ENCODE measurements at places on chromosomes 3 and 15.

- no peak for DNase-seq
Measured at GRCh38 chr3:122064326-122064725, 9.2 kb downstream of the CD86 start.

- DNase-seq = no peak
Measured at GRCh38 chr3:70010346-70010745, 10.8 kb downstream of the SAMMSON start.

- no peak for DNase-seq
Measured at GRCh38 chr15:59570315-59570714, 41.3 kb upstream of the GCNT3 start.

- no peak for DNase-seq
Measured at GRCh38 chr15:52680041-52680391, 828 bp upstream of the ATOSA start.

DNA sequence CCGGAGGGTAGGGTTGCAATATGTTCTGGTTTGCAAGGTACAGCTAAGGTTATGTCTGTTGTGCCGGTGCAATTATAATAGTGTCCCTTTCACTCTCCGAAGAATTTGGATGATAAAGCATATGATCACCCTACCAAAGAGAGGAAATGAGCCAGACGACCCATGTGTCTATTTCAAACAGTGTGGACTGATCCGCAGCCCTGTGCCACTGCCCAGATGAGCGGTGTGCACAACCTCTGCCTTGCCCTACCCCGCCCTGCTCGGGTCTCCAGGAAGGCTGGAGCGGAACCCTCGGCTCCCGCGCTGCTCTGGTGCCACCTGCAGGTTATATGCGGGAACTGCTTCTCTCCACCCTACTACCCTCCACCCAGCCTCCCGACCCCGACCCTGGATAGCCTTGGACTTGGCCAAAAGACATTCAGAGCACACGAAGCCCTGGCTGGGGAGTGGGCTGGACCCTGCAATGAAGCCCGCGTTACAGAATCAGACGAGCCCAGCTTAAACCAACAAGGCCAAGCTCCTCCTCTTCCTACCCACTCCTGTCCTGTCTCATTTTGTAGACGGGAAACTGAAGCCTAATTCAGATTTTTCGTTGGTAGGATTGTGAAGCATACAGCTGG, 68.4 kb upstream of the CHRNB4 start:
- DNase-seq = no peak

DNA sequence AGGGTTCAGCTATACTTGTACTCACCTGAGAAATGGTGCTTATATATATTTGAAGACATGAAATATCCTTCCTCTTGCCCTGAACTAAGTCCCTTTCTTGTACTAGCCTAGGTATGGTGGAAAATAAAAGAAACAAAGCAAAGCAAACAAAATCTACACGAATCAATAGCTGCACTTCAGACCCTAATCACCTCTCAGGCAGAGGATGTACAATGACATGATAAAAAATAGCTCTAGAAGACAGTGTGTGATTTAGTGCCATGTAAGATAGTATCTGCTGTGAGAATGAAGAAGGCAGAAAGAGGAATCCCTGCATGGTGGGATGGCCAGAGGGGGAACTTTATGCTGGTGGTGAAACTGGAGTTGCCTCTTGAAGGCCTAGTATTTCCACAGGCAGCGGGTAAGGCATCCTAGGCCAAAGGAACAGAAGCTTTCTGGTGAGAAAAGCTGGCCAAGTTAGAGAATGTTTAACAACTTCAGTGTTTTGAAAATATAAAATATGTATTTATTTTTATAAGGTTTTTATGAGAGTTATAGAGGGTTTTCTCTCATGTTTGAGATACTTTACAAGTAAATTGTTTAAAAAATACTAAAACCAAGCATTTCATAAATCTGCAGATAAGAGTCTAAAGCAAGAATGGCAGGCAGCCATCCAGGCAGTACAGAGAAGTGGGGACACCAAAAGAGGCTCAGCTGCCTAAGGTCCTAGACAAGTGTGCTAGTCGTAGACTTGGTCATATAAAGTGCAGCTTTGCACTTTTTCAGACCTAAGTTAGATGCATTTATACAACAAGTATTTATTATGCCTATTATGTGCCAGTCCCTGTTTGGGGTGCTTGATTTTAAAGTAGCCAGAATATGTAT, 14.9 kb downstream of the LEKR1 start:
- no peak for DNase-seq

DNA sequence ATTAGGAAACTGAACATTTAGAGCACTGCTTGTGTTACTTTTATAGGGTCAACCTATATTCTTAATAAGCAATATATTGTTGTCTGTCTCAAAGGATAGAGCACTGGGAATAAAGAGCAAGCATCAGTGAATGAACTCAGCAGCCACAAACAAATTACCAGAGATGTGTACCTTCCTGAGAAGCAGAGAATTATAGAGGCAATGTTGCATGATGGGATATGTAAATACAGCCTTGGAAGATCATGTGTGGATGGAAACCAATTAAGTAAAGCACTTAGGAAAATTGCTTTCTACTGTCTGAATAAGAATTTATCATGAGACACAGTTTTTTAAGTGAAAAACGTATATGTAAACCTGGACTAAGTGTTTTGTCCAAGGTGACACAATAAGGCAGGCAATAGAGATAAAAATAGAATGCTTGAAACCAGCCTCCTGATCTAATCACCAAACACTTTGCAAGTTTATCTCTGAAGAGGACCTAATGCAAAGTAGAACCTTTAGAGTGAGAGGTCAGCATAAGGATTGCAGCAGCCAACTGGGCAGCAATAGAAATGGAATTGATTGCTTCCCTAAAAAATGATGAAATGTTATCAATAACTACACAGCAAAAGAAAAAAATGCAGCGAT, 848.0 kb downstream of the TUSC7 start:
- DNase-seq = no peak

DNA sequence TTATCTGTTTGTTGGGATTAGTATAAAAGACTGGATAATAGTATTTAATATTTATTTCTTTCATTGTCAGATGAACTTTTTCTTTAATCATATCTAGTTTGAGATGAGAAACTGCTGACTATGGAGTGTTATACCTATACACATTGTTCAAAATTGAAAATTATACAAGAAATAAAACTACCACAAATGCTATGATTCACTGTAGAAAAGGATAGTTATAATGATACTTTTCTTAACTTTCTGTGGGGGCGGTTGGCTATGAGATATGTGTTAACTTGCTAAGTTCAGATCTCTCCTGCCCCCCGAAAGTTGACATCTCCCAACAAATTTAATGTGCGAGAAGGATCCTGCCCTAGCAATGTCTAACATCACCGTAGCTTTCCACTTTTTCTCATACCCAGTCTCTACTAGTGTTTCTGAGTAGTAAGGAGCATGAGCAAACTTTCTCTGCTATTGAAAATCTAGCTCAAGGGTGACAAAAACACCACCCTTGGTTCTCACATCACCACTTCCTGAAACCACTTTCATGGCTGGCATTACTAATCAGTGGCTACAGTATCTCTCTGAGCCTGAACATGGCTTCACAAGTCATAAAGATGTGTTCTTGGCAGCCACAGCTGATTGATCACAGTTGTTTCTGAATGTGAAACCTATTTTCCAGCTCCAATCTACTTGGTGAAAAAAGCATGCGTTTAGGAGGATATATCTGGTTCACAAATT, 15.8 kb upstream of the SAMMSON start:
- no peak for DNase-seq

- peak; percentile 79 for DNase-seq
Measured at GRCh38 chr3:105823149-105823867, 45.5 kb downstream of the CBLB start.

- peak; percentile 24 for DNase-seq
Measured at GRCh38 chr15:43249699-43250203, 17.0 kb downstream of the TGM5 start.

DNA sequence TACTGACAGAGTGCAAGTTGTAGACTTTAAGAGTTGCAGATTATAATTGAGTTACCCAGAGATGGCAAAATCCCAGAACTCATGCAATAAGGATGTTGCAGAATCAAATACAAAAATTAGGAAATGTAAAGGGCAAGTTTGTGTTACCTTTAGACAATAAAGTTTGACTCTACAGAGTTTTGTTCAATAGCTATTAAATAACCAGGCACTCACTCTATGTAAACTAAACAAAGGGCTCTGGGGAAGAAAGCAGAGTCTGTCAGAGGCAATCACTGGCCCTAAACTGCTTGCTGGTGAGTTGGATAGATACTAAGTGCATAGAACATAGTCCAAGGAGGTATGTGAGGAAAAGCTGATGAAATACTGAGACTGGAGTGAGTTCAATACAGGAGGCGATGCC, 40.0 kb upstream of the PLCL2 start:
- no peak for DNase-seq

- DNase-seq = no peak
Measured at GRCh38 chr3:141091426-141091825, 40.3 kb downstream of the SPSB4 start.

- DNase-seq = no peak
Measured at GRCh38 chr3:54792584-54792983, 135.3 kb downstream of the LRTM1 start.

GRCh38 chr3:140710711-140711389, 33.0 kb downstream of the TRIM42 start:
- no peak for DNase-seq

DNA sequence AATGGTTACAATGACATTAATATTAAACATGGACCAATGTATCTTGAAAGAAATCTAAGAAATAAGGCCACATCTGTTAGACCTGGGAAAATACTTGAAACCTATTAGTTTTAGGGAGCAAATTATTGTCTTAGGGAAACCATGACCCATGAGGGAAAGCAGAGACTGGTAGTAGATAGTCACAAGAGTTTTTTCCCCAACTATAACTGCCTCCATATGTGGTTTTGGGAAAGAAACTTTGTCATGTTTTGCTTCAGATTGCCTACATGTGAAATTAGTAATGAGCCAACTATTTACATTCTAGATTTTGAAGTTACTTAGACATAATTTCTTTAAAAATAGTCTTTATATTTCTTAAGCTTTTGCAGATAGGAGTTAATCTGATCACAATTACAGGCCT, 474.9 kb downstream of the ROBO2 start:
- DNase-seq = no peak

DNA sequence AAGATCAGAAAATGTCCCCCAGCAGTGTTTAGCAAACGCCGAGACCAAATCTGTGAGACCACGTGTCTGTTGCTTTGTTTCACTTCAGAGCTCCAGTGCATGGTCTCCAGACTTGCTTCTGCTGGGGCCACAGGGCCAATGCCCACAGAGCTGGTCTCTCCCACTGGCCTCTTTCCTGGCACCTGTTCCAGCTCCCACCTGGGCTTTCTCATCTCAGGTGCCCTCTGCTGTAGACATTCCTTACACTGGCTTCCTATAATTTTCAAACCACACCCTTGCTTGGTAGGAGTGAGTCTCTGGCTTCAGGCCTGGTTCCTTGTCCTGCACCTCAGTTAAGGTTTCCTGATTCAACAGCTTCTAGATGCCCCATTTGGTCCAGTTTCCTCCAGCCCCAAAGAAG, 243.1 kb downstream of the ADAMTS17 start:
- DNase-seq = no peak

GRCh38 chr3:71551311-71551919, 32.1 kb downstream of the FOXP1 start:
- DNase-seq = peak; percentile 46

DNA sequence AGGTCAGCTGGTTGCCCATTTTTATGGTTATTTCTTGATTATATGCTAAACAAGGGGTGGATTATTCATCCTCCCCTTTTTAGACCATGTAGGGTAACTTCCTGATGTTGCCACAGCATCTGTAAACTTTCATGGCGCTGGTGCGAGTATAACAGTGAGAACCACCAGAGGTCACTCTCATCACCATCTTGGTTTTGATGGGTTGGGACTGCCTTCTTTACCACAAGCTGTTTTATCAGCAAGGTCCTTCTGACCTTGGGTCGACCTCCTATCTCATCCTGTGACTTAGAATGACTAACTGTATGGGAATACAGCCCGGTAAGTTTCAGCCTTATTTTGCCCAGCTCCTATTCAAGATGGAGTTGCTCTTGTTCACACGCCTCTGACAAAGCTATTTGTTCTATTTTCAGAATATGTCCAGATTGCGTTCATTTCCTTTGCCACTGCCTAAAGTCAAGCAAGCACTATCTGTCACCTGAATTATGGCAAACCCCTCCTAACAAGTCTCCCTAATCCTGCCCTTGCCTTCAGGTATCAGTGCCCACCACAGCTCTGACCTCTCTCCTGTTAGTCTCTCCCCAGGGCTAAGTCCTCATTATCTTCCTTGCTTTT, 308.5 kb downstream of the ROBO2 start:
- no peak for DNase-seq

GRCh38 chr3:35946121-35946853, 307.0 kb downstream of the ARPP21 start:
- DNase-seq = no peak

GRCh38 chr3:52299879-52300611, 12.4 kb downstream of the GLYCTK start:
- no peak for DNase-seq

- no peak for DNase-seq
Measured at GRCh38 chr15:50685976-50686468, 575 bp downstream of the TRPM7 start.

GRCh38 chr3:37899101-37899707, 37.5 kb downstream of the CTDSPL start:
- no peak for DNase-seq

DNA sequence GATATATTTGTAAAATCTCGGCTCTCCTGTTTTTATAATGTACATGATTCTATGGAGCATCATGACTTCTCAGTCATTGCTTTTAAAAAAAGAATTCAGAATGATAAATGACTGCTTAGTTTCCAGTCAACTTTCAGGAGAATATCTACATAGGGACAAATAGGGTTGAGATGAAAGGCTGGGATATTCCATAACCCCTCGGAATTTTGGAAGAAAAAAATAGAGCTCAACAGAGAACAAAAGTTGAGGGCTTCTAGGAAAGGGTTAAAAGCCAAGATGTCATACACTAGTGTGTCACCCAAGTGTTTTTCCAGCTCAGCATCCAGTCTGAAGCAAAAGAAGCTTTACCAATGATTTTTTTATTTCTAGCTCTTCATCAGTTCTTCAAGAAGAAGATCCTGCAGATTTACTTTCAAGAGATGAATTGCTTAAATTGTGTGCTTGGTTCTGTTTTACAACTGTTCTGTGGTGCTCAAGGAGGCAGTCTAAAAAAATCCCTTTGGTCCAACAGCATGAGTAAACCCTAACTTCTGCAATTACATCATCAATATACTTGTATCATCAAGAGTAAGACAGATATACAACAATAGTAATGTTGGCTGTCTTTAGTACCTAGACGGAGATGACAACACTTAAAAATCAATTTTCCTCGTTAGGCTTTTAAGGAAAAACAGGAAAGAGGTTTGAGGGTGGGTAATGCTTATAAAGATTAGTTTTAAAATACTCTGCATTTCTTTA, 979 bp downstream of the UNC13C start:
- DNase-seq = no peak

GRCh38 chr3:27110020-27110419, 259.2 kb downstream of the NEK10 start:
- DNase-seq = no peak

GRCh38 chr3:134933997-134934396, 138.9 kb downstream of the EPHB1 start:
- no peak for DNase-seq
